AG08395 (cell line): ENCODE measurements at places on chromosomes 1 and 21.

GRCh38 chr1:40763742-40764532, 19.6 kb upstream of the KCNQ4 start:
- no peak for DNase-seq

- DNase-seq, result peak; percentile 47
Observed at GRCh38 chr1:177848577-177848976, 121.3 kb downstream of the SEC16B start.

DNA sequence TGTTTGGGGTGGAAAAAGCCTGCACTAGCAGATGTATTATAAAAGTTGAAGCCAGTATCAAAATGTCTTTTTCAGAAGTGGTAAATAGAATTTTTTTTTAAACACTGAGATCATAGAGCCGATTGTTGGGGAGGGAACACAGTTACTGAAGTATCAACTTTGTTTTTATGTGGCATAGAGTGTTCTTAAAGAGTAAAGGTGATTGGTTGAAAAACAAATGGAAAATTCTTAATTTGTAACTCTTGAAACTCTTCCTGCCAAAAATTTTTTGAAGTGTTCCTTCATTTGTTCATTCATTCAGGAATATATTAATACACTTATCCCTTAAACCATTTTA, 83.3 kb downstream of the DISP1 start:
- no peak for DNase-seq

DNA sequence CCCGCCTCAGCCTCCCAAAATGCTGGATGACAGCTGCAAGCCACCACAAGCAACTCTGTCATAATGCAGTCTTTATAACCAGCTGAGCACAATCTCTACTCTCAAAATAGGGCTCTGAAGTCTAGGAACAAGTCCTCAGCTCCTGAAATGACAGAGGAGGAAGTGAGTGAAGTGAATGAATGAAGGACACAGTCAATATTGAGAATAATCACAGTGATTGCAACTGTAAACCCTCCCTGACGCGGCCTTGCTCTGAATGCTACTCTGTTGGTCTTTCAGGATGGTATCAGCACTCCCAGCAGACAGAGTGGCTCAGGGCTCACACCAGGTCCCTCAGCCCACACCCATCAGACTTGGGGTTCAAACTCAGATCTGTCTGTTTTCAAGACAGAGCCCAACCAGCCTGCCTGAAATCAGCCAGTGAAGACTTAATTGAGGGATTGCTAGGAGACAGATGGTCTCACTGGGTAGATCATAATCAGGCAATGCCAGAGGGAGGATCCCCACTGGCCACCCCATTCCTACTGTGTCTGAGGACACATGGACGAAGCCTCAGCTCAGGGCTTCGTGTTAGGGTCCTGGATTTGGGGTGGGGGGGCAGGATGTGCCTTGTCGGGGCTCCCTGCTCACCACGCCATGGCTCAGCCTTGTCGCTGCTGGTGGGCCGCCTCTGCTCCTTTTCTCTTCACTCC, 20.9 kb downstream of the RNF187 start:
- DNase-seq, result no peak

- DNase-seq, result no peak
Observed at GRCh38 chr21:22399681-22400514, 1401.7 kb downstream of the NCAM2 start.

DNA sequence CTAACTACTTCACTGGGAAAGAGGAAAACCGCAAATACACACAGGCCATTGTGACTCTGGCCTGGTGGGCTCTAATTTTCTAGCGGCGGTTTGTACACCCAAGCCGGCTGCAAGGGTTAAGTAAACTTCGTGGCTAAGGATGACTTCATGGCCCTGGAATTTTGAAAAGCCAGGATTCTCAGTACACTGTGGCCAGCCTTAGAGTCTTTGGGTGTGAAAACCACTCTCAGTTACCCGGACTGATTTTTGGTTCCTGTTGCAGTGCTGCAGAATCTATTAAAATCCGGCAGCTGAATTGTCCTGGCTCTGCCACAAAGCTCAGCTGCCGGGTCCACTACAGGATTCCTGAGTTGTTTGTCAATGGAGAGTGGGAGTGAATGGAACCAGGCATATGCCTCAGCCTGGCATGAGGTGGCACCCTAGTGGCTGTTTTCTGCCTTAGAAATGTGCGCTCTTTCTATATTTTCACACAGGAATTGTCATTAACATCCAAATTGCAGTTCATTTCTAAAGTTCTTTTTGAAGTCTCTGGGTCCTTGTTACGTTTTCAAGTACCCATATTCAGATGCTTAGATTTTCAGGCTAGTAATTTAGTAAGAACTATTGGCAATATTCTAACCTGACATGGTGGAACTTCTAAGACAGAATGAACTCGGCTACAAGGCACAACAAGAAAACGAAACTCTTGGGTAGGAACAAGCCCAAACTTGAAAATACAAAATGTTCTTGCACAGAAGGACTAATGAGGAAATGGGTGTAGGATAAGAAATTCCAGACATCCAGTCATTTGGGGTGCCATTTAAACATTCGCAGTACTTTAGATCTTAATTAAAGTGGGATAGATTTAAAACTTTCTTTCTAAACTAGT, 255.9 kb downstream of the NFIA start:
- DNase-seq, result peak; percentile 90
